Right renal pelvis (tissue), 4 donors: ENCODE measurements at places on chromosomes 7 and 10.

- no peak for DNase-seq
These were observed 274.6 kb downstream of the TNS3 start for GRCh38 chr7:47307311-47307710.

DNA sequence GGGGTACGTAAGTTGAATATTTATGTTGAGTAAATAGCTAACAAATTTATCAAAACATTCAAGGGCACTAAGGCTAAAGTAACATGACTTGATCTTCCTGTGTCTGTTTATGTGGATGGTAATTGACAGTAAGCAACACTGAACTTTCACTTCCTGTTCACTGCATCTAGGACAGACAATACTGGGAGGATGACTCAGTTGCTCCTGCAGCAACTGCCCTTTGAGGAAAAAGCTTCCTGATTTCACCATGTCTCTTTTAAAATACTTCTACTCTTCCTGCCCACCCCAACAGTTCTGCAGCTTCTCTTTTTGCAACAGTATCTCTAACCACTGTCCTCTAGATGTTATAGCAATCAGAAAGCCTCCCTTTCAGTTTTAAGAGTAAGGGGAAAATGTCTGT lies 76.6 kb upstream of the HGF start:
- DNase-seq = no peak

- no peak for DNase-seq
These were observed 90.5 kb upstream of the PAX2 start for GRCh38 chr10:100654782-100655325.

- no peak for DNase-seq
These were observed 16.5 kb upstream of the CHN2 start for GRCh38 chr7:29177963-29178600.

- DNase-seq = no peak
These were observed 874 bp downstream of the GIMAP5 start for GRCh38 chr7:150738092-150738491.

- DNase-seq = no peak
These were observed 284.2 kb downstream of the BICC1 start for GRCh38 chr10:58796824-58797223.

- no peak for DNase-seq
These were observed 11.3 kb upstream of the FXYD4 start for GRCh38 chr10:43360086-43360485.

DNA sequence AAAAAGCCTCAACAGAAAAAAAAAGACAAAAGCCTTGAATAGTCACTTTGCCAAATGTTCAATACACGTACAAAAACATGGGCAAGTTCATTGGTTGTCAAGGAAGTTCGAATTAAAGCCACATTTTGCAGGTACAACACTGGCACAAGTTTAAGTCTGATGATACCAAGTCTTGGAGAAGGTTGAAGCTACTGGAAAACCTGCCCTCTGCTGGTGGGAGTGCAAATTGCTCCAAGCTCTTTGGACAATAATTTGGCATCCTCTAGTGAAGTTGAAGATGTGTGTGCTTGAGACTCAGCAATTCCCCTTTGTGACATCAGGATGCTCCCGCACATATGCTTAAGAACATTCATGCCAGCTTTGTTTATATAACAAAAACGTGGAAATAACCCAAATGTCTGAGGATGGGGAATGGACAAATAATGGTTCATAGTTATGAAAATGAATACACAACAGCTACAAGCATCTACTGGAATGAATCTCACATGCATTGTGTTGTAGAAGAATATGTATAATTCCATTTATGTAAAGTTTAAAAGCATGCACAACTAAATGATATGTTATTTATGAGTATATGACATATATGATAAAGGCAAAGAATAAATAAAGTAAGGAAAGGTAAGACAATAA lies 120.0 kb upstream of the PLPP4 start:
- no peak for DNase-seq

- DNase-seq = no peak
These were observed 81.6 kb downstream of the ZMIZ1 start for GRCh38 chr10:79150444-79150754.

GRCh38 chr7:51255536-51256208 lies 60.9 kb downstream of the COBL start:
- DNase-seq = no peak

- no peak for DNase-seq
These were observed 51.5 kb upstream of the RSBN1L start for GRCh38 chr7:77644774-77645173.

GRCh38 chr7:47406801-47407129 lies 175.1 kb downstream of the TNS3 start:
- DNase-seq = no peak

DNA sequence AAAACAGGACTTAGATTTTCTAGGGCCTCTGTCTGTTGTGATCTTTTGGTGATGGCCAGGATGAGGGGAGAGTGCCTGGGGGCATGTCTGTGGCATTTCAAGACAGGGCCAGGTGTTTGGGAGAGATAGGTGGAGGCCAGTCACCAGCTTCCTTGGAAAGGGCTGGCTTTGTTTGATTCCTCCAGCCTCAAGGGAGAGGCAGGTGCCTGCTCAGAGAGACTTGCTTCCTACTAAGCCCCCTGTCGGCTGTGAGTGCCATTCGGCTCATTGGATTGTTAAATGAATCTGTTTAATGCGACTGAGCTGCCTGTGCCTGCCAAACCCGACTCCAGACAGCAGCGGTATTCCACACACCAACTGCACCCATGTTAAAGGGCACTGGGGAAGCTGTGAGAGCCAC lies 304.1 kb upstream of the COBL start:
- DNase-seq = no peak

DNA sequence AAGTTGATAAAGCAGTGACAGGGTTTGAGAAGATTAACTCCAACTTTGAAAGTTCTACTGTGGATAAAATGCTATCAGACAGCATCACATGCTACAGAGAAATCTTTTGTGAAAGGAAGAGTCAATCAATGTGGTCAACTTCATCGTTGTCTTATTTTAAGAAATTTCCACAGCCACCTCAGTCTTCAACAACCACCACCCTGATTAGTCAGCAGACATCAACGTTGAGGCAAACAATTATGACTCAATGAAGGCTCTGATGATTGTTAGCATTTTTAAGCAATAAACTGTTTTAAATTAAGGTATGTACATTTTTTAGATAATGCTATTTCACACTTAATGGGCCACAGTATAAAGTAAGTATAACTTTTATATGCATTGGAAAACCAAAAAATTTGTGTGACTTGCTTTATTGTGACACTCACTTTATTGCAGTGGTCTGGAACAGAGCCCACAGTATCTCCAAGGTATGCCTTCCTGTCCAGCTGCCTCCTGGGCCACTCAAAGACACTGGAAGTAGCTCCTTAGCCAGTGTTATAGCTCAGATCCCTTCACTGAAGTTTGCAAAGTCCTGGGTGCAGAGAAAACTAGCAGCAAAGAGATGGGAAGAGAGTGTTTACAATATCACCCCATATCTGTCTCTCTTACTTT lies 293.1 kb downstream of the ARHGAP12 start:
- DNase-seq = no peak

GRCh38 chr10:15795036-15795792 lies 65.1 kb downstream of the MINDY3 start:
- no peak for DNase-seq

DNA sequence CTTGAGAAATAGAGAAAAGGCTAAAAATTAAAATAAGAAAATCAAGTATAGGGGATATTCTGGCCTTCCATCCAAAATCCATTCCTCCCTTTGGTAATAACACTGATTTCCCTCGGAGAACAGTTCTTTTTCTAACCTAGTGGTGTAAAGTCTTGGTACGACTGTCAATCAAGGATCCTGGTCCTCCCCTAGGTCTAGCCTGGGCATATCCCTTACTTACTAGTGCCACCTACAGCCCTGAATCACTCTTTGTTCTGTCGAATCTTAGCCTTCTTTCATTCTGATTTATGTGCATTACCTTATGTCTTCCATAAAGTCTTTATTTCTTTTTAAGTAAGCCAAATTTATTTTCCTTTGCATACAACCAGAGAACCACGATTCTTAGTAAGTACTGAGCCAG lies 298.7 kb upstream of the LRRTM3 start:
- no peak for DNase-seq

- DNase-seq = no peak
These were observed 8.7 kb downstream of the GNB2 start for GRCh38 chr7:100682228-100682741.

DNA sequence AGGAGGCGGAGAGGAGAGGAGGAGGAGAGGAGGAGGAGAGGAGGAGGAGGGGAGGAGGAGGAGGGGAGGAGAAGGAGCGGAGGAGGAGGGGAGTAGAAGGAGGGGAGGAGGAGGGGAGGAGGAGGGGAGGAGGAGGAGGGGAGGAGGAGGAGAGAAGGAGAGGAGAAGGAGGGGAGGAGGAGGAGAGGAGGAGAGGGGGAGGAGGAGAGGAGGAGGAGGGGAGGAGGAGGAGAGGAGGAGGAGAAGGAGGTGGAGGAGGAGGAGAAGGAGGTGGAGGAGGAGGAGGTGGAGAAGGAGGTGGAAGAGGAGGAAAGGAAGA lies 15.5 kb upstream of the CRCP start:
- no peak for DNase-seq

DNA sequence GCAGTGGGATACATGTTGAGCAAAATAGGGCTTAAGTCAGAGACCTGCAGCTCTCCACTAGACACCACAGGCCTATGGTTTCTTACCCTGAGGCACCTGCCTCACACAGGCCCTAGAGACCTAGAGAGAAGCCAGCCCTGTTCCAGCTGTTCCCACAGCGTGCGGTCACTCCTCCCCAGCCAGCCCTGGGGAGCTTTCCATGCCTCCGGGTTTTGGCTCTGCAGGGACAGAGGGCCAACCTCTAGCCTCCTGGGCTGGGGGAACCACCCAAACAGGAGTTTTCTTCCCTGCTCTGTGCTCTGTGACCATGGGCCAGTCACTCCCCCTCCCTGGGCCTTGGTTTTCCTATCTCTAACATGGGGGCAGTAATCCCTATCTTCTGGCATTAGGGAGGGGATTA lies 33.0 kb downstream of the SH2B2 start:
- DNase-seq = no peak

DNA sequence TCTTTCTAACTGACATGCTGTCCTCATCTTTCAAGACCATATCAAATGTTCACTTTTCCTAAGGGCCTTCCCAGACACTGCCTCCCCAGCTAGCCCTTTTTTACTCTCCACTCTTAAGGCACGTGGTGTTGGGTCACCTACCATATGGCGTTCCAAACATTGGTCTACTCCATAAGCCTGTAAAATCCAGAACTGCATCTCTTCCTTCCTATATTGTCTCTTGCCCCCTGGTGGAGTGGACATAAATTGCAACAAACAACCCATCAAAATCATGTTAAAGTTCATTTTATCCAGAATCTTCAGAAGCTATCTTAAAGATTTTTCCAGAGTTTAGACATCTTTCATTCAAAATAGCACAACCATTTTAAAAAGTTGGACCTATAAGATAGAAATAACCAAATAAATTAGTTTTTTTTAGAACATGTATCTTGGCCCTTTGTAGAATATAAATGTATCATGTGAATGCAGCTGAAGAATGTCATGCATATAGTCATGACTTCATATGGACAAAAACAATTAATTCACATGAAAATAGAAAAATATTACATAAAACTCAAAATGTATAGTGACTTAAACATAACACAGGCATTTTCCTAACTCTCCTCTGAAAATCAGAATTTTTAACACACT lies 180.6 kb upstream of the CHRM2 start:
- no peak for DNase-seq

DNA sequence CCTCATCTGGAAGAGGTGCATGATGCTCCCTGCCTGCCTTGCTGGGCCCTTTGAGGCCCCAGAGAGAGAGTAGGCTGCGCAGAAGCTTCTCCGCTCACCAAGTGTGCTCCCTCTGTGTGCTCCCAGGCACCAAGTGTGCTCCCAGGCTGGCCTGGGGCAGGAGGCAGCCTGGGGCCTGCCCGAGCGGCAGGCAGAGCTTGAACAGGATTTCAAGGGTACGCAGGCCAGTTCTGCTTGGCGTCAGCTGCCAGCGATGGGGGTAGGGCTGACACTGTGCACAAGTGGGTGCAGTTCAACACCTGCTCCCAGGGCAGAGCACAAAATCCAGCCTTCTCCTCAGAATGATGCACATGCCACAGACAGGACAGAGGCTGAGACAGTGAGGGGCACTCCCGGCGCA lies 119.7 kb downstream of the FAM53B start:
- no peak for DNase-seq

- DNase-seq = no peak
These were observed 9.7 kb upstream of the ANK3 start for GRCh38 chr10:60399328-60399727.

DNA sequence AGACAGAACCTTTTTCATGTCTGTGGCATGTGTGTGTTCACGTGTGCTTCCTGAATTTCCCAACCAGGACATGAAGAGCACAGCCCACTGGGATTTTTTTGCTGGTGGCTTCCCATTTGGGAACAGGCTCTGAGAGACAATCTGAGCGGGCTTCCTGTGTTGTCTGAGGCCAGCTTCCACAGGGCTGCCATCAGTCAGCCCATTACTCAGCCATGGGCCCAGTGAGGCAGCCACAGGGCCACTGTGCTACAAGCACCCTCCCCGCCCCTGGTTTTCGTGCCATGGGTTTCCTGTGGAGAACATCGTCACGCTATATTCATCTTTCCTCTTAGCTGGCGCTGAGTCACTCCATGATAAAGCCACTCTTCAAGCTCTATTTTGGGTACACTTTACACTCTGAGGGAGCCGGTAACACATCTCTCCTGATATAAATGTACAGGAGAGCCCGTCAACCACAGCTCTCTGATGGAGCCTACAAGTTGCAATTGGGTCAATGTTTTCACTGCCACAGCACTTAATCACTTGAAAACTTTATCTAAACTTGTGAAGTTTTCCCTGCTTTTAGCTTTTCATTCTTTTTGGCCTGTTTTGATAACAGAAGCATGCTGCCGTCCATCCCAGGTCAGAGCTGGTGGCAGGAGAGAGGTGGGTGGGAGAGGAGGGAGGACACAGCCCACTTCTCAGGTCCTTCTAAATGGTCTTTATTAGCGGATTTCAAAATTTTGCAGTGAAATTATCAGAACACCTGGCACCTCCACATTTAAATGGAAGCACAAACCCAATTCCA lies 96.9 kb downstream of the HIPK2 start:
- no peak for DNase-seq

- DNase-seq = no peak
These were observed 1.6 kb downstream of the BAMBI start for GRCh38 chr10:28678687-28679457.

- no peak for DNase-seq
These were observed 240.0 kb downstream of the ARHGAP21 start for GRCh38 chr10:24483701-24484100.

GRCh38 chr7:106464651-106465050 lies 179.9 kb upstream of the NAMPT start:
- DNase-seq = no peak

- DNase-seq = no peak
These were observed 83.6 kb downstream of the GPR37 start for GRCh38 chr7:124681946-124682345.

- no peak for DNase-seq
These were observed 233.6 kb upstream of the BMPER start for GRCh38 chr7:33671531-33672262.

- no peak for DNase-seq
These were observed 44.7 kb upstream of the MXI1 start for GRCh38 chr10:110162741-110163145.

GRCh38 chr10:104622175-104622574 lies 18.9 kb upstream of the SORCS3 start:
- DNase-seq = no peak

GRCh38 chr10:6171881-6172695 lies 30.6 kb upstream of the PFKFB3 start:
- no peak for DNase-seq
